ENCODE measurements at places on chromosomes 5 and 9.

DNA sequence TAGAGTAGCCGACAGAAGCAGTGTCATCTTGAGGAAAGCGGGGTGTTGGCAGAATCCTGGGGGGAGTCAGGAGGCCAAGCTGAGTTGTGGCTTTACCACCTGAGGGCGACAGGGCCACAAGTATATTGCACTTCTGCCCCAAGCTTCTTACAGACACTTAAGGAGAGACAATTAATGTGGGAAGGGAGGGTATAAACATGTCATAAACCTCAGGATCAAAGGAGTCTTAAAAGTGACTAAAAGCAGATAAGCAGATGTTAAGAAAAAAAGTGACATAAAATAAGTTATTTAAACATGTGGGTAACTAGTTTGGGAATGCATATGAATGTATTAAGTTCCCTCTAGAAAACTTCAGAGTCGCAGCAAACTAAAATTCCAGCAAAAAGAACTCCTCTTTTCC is 63.9 kb downstream of the ERAP1 start:
- DNase-seq: no peak

- DNase-seq: no peak
These were observed 13.0 kb upstream of the DPM2 start for GRCh38 chr9:127950513-127951289.

- no peak for DNase-seq
These were observed 109.5 kb downstream of the MYO10 start for GRCh38 chr5:16826379-16827125.

GRCh38 chr9:113417370-113417769 is 6.8 kb downstream of the C9orf43 start:
- no peak for DNase-seq

DNA sequence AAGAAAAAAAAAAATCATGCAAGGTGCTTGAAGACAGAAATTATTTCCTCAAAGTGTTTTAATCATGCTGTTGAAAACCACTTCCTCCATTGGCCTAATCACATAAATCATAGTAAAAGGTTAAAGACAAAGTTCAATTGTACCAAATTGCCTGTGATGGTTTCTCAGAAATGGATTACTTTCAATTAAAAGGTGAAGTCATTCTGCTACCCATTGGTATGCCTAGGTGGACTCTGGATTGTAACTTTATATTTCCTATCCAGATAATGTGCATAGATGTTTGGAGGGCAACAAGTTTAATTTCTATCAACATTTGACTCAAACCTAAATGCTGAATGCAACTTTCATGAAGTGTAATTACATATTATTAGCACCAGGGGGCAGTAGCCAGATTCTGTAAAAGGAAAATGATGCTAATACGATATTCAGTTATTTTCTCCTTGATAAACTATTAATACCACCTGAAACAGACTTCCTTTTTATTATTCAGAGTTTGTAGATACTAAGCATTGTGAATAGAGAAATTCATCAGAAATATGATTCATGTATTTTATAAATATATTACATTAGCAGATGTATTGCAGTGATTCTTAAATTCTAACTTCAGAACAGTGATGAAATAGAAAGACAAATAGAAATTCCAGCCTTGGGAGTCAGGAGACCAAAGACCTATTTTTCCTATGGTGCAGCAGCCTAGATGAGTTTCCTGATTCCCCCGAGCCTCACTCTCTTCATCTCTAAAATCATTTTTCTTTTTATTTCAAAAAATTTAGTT is 148.2 kb downstream of the CAAP1 start:
- no peak for DNase-seq

- no peak for DNase-seq
These were observed 99.9 kb downstream of the FAM174A start for GRCh38 chr5:100634937-100635534.

DNA sequence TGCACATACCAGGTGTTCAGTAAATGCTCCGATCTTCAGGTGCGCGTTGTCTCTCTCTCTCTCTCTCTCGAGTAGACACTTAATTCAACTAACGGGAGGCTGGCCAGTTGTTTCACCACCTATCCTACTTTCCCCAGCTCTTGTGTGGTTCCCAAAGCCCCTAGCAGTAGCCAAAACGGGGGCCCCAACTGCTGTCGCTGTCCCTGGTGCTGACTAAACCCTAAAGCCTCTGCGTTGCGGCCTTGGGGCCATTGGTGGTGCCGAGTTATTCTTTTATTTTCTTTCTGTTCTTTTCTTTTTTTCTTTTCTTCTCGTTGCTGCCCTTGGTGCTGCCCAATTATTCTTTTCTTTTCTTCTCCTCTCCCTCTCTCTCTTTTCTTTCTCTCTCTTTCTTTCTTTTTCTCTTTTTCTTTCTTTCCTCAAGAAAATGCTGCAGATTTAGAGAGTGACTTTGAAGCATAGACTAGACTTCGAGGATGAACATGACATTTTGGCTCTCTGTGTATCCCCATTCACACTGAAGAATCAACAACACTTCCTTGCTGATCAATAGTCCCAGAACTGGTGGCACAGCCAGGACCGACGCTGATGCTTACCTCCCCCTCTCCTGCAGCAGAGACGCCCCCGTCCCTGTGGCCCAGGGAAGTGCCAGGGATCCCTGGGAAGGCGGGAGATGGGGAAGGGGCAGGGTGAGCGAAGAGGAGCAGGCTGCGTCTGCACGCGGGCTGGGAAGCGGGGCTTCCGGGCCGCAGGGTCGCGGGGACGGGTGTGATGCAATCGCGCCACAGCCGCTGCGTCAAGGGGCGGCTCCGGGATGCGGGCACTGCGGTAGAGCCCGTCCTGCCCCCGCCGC is at the start of gene FBLL1:
TSS of gene FBLL1 (plus strand) at position 785 of the 853 bp plus-strand sequence. CDS start 200 bp downstream, outside the sequence.
- no peak for DNase-seq

- DNase-seq: no peak
These were observed 38.1 kb downstream of the SLC12A2 start for GRCh38 chr5:128121651-128122050.

- no peak for DNase-seq
These were observed 219.0 kb downstream of the MLLT3 start for GRCh38 chr9:20403346-20403745.

DNA sequence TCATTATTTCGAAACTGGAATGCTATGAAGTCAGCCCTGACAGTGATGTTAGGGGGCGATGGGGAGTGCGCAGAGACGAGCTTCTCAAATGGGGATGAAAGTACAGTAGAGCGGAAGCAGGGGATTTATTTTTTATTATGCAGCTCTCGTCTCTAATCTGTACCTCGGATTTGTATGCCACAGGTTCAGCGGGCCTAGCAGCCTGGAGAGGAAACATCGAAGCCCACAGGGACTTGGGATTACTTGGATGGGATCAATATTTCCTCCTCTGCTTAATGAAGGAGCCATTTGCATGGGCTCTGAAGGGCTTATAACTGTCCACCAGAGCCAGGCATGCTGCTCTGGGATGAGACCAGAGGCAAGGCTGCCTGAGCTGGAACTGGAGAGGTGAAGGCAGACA is 133.5 kb upstream of the RAPGEF1 start:
- DNase-seq: no peak

DNA sequence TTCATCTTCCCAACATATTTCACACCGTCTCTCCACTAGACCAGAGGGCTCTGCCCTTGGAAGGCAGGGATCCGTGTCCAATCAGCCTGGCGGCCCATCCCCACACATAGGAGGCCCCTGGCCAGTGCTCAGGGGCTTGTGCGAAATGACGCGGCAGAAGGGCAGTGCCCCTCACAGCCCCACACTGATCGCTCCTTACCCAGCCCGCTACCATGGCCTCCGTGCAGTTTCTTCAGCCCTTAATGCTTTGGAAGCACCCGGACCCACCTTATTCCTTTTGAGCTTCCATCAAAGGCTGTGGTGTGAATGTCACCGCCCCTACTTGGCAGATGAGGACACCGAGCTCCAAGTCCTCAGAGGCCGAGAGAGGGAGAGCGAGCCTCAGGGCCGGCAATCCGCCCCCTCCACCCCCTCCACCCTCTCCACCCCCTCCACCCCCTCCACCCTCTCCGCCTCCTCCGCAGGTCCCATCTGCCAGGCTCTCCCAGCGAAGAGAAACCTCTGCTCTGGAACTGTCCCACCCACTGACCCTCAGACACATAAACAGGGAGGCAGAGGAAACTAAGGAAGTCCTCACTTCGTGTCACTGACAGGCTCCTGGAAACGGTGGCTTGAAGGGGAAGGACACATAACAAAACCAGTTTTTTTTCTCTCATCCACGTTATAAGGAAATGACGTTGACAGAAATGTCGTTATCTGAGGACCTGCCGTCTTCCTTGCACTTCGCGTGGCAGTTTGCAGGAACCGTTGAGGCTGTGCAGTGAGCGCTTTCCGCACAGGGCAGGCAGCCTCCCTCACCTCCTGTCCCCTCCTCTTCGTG is 13.9 kb downstream of the QSOX2 start:
- DNase-seq: peak; percentile 43

GRCh38 chr5:173302546-173303155 is 25.6 kb downstream of the STC2 start:
- DNase-seq: no peak

DNA sequence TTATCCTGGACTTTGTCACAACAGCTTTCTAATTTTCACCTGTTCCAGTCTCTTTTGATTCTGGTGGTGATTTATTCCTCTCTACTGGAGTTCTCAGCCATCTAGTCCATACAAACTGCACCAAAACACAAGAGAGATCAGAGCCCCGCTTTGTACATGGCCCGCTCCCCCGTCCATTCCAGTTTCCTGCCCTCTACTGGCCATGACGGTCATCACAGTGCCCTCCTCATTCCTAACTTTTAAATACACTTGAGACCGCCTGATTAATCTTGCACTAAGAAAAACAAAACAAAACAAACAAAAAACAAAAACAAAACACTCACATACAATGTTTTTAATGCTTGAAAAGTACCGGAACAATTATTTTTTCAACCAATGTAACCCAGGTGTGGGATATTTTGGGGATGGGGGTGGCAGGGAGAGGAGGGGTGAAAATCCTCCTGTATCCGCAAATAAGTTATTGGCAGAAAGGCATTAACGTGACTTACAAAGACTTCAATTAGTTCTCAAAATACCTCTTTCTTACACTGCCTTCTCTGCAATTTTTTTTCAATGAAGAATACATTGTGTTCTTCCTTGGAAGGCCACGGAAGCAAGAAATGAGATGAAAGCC is 84.8 kb upstream of the PAM start:
- no peak for DNase-seq

DNA sequence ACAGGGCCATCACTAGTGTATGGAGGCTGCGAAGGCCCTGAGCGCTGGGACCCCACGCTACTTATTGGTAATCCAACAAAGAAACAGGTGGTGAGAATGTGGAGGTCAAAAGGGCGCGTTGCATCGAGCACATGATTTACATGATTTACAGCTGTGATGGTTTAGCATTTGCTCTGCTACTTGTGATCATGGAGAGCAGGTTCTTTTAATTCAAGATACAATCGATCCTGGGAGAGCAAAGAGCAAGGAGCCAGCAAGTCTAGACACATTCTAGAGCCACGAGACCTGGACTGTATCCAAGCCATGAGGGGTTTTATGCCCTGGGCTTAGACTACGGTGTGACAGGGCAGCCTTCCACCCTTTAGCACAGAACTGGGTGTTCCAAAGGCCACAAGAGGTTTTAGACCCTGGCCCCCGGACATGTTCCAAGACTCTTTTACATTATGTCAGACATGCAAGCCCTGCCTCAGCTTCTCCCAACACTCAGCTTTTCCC is 47.0 kb upstream of the CLK4 start:
- DNase-seq: no peak

GRCh38 chr9:99336531-99336930 is 114.4 kb downstream of the SEC61B start:
- no peak for DNase-seq

DNA sequence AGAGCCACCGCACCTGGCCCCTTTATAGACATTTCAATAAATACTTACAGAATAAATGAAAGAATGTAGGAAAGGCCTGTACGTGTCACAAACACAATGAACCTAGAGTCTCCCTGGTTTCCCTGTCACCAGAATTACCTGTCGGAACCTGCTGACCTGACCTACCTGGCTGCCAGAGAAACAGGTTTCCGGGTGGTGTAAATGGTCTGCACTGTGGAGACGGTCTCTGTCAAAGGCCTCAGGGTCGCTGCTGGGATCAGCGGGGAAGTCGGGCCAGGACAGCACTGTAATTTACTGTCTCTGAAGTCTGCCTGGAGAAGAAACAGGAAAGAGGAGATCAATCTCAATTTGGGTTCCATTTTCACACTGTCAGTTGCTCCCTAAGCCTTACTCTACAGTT is 9.3 kb upstream of the FRRS1L start:
- no peak for DNase-seq

All from activated T-helper 2 cell treated with anti-CD3 and anti-CD28 coated beads, Interferon-gamma antibody, Interleukin-2, Interleukin-4, amounts not matched to agents 10 μg/mL and 5 μg/mL and 100 μg/mL, durations not matched to agents 14 hours and 24 hours and 36 hours (primary cell).